Muscle of back (tissue), 13 donors: ENCODE measurements at places on chromosomes 5 and 9. TPM values are rescaled to one million over a fixed set of nuclear protein-coding genes. Genes with fewer than 3 reads are reported as not detected.
A peak's percentile ranks its signal among the peaks of the same experiment; 100 is the strongest.

- DNase-seq: peak; percentile 40
These were observed 59.4 kb downstream of the DAP start for GRCh38 chr5:10701567-10702039.

GRCh38 chr9:85167146-85167545, 497.6 kb downstream of the NTRK2 start:
- DNase-seq: no peak

The IFNA2 gene
- polyA plus RNA-seq: not detected

The CAMLG gene
- 54.9 TPM for polyA plus RNA-seq

DNA sequence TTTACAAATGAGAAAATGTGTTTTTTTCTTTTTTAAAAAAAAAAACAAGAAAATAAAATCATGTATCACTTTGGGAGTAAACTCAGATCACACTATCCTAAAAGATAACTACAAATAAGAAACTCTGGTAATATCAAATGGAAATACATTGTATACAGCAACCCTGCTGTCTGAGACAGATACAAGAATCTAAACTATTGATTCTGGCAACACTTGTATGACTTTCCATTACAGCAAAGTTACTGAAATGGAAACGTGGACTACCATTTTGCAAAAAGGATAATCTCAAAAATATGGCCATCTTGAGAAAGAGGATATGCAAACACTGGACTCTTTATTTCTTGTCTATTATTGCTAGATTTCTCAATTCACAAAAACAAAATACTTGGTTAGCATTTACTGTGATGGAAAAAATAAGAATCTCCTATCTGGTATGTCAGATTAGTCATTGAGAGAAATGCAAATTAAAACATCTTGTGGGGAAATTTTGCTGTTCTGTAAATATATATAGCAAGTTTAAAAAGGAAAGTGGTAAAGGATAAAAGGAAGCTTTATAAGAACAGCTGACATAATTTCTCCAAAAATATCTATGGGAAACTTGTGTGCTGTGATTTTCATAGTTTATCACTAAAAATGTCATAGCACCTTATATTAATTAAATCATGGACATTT, 112.9 kb upstream of the FER start:
- no peak for DNase-seq

GRCh38 chr5:106699198-106699597, 971.5 kb downstream of the EFNA5 start:
- no peak for DNase-seq

- no peak for DNase-seq
These were observed 59.2 kb downstream of the HSD17B3 start for GRCh38 chr9:96242811-96243210.

- peak; percentile 22 for DNase-seq
These were observed 45.5 kb downstream of the ECPAS start for GRCh38 chr9:111438541-111439235.

DNA sequence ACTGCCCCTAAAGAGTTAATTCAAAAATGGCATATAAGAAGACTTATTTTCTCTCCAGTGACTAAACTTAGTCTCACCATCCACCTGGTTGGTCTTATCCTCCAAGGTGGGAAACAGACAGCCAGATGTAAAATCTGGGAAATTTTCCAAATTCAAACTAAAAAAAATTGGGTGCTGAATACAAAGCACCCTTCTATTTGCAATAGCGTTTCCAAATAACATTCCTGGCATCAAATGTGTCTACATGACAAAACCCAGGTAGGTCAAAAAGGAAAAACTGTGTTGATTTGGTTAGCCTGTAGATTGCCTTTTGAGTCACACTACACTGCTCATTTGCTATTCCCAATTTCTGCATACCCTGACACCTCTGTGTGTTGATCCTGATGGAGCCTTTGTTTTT, 252.2 kb downstream of the NR2F1-AS1 start:
- no peak for DNase-seq

- DNase-seq: no peak
These were observed 266.2 kb downstream of the ARHGAP26 start for GRCh38 chr5:143036146-143036927.

The ZNF462 gene
- polyA plus RNA-seq: 9.7 TPM

The HTR1A gene
- polyA plus RNA-seq: not detected

The GMCL2 gene
- not detected for polyA plus RNA-seq

DNA sequence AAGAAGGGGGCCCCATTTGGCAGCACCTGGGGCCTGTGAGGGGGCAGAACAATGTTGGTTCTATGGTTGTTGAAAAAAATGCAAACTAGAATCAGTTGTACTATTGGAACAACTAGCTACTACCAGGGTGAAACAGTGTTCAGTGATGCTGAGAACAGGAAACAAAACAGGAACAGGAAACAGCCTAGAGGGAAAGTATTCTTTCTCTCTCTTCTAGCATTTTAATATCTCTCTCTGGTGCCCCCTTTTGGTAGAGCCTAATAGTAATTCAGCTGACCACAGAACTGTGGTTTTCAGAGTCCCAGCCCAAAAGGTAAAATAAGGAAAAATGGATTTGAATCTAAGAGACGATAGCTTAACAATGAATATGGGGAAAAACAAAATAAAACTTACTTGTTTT, 138.0 kb upstream of the KCNN2 start:
- DNase-seq: no peak

GRCh38 chr5:129664336-129664937, 83.5 kb upstream of the MINAR2 start:
- no peak for DNase-seq

DNA sequence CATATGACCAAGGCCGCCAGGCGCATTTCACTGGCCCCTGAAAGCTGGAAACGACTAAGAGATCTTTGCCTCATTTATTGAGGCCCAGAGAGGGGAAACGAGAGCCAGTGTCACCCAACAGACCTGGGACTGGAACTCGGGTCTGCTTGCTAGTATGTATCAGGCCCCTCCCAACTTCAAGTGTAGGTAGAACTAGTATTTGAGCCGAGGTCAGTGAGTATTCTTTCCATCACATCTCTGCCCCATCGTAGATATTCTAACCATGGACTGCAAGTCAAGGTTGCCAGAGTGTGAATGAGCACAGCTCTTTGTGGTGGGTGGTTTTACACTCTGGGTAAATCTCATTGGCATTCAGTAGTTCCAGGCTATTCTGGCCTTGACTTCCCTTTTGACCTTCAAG, 42.2 kb downstream of the GPR107 start:
- no peak for DNase-seq

DNA sequence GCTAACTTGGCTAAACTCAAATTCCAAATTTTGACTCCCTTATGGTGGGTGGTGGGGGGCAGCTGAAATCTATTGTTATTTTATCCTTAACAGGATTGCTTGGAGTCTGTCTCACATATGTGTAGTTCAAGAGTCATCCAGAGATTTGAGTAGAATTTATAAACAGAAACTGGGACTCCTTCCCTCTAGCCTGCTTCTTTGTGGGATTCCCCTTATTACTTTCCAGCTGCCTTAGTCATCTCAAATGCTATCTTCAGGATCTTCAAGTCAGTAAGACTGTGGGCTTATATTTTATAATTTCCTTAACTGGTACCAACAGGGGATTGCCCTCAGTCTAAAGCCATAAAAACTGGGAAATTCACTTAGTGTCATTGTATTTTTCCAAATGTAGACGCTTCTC, 55.5 kb downstream of the NNT start:
- DNase-seq: no peak

GRCh38 chr5:161261668-161262323, 284.7 kb downstream of the GABRB2 start:
- no peak for DNase-seq

- DNase-seq: peak; percentile 64
These were observed 131.0 kb upstream of the ITGA1 start for GRCh38 chr5:52656569-52657246.

DNA sequence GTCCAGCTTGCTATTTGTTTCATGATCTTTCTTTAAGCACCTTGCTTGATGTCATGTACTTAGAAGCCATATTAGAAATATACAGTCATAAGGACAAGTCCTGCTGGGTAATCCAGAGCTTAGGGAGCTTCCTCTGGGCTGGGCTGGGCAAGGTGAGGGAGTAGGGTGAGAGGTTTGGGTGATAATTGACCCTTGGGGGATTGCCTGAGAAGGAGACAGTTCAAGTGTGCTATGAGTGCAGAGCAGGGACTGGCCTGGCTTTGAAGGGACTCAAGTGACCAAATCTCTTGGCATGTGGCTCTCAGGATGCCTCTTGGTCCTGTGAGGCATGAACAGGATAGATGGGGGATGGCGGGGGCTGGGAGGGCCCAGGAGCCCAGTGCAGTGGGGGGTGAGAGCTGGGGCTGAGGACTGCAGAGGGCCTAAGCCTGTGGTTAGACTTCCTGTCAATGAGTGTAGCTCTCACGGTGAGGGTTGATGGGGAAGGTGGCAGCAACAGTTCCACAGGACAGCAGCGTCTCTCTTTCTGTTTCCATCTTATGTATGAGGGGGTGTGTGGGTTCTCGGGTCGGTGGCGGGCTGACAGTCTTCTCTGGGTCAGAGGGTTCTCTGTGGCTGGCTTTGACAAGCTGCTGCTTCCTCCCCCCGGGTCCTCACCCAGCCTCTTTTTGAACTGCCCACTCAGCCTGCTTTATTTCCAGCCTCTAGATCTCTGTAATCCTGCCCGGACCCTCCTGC, 53.5 kb downstream of the RGS3 start:
- no peak for DNase-seq

DNA sequence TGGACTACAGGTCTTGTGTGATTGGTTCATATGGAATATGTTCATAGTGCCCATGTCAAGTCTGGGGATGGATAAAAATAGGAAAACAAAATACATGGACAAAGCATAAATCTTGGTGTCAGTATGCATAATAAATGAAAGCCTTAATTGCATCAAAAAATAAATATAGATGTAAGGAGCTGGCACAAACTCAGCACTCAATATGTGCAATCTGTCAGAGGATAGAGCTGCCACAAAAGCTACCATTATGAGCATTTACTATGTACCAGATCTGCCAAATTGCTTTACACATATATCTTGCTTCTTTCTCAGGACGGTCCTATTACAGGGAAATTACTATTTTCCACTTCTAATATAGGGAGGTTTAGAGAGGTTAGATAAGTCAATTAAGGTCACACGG, 18.2 kb upstream of the TMED7 start:
- no peak for DNase-seq

- DNase-seq: no peak
These were observed 11.5 kb downstream of the UIMC1 start for GRCh38 chr5:176995122-176995490.

- DNase-seq: no peak
These were observed 95.7 kb downstream of the AGTPBP1 start for GRCh38 chr9:85645909-85646627.
